SIG-M5 (cell line): ENCODE measurements at places on chromosomes 5 and 9.

- no peak for DNase-seq
Observed at GRCh38 chr9:135080286-135081263, 6.9 kb upstream of the OLFM1 start.

- DNase-seq, result no peak
Observed at GRCh38 chr9:78026416-78026815, 5.2 kb downstream of the GNAQ start.

- no peak for DNase-seq
Observed at GRCh38 chr5:79076819-79077218, 7.3 kb downstream of the BHMT2 start.

GRCh38 chr5:56837381-56837780 is 22.0 kb downstream of the MAP3K1 start:
- no peak for DNase-seq

- no peak for DNase-seq
Observed at GRCh38 chr9:110671849-110672248, 3.3 kb downstream of the MUSK start.

- no peak for DNase-seq
Observed at GRCh38 chr5:43432486-43433375, 20.5 kb upstream of the CCL28 start.

DNA sequence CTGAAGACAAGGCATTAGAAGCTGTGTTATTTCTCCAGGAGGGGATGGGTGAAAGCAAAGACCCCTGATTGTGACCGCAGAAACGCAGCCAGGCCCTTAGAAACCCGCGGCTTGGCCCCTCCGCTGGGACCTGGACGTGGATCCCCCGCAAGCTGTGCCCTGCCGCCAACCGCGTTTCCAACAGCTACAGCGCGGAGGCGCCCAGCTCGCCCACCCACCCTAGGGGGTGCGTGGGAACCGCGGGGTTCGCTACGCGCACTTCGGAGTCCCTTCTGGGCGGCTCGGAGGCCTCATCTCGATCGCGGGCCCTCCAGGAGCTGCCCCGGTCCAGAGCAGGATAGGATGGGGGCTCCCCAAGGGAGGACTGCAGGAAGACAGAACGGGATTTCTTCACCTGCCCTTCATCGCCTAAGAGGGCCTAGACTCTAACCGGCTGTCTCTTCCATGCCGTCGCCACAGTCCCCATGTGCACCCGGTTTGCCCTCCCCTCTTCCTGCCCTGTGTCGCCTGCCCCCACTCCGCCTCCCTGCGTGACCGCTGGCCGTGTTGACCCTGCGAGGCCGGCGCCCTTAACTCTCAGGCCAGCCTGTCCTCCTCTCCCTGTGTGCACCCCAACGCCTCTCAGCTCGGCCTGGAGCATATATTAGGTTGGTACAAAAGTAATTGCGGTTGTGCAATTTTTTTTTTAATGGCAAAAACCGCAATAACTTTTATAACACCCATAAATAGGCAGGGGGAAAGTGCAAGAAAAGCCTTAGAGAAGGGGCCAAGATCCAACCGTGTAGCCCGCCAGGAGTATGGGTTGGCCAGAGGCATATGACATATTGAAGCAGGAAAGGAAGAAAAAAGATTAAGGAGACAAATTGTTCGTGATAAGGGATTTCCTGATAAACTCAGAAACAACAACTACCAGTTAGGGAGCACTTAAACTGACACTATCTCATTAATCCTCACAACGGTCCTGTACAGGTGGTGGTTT is 68.1 kb upstream of the FREM1 start:
- no peak for DNase-seq

- DNase-seq, result no peak
Observed at GRCh38 chr5:150195736-150196485, 6.0 kb downstream of the SLC6A7 start.

GRCh38 chr5:132370181-132370970 is 866 bp downstream of the SLC22A5 start:
- DNase-seq, result no peak

- DNase-seq, result no peak
Observed at GRCh38 chr5:110590187-110590586, 136.3 kb downstream of the TMEM232 start.

DNA sequence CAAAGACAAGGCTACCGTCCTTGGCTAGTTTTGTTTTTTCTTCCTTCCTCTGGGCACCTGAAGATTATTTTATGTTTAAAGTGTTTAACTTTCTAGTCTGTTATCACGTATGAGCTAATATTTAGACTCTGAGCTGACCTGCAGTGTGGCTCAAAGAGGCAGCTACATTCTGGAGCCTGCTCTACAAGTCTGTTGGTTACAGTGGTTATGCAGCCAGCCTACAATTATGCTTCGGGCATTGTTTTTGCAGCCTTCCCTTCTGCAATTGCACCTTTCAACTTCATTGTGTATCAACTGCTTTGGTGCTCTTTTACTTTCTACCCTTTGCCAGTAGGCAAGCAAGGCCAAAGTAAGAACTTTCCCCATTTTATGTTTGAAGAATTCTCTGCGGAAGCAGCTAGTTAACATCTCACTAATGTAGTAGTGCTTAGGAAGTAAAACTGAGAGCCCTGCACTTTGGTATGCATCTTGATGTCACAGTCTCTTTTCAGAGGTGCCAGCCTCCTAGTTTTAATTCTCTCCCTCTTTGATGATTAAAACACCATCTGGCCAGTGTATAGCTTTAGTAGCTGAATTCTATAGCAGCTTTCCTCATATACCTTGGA is 322.1 kb downstream of the FAM170A start:
- DNase-seq, result no peak

GRCh38 chr5:1673042-1673677 is 126.5 kb downstream of the MRPL36 start:
- no peak for DNase-seq

- no peak for DNase-seq
Observed at GRCh38 chr9:101915482-101915881, 177.0 kb upstream of the GRIN3A start.
